ENCODE measurements at places on chromosomes 12 and 14.

DNA sequence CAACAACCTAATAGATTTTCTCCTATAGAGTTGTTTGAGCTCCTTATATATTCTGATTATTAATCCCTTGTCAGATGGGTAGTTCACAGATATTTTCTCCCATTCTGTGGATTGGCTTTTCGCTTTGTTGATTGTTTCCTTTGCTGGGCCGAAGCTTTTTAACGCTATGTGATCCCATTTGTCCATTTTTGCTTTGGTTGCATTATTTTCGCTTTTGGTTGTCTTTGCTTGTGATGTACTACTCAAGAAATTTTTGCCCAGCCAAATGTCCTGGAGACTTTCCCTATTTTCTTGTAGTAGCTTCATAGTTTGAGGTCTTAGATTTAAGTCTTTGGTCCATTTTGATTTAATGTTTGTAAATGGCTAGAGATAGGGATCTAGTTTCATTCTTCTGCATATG lies 258.4 kb upstream of the FAR2 start:
- DNase-seq: no peak

DNA sequence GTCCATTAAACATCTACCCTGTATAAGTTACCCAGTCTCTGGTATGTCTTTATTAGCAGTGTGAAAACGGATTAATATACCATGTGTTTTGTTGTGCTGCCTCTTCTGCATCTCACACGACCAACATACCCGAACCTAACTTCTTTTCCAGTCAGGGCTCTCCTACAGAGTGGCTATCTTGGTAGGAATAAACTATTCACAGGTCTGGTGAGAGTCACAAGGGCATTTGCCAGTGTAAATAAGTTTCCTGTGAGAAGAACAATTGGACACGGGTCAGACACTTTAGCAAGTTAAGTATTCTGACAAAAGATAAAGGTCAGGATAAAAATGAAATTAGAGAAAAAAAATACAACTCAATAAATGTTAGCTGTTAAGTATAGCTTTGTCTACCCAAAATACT lies 60.9 kb downstream of the MYF5 start:
- no peak for DNase-seq

DNA sequence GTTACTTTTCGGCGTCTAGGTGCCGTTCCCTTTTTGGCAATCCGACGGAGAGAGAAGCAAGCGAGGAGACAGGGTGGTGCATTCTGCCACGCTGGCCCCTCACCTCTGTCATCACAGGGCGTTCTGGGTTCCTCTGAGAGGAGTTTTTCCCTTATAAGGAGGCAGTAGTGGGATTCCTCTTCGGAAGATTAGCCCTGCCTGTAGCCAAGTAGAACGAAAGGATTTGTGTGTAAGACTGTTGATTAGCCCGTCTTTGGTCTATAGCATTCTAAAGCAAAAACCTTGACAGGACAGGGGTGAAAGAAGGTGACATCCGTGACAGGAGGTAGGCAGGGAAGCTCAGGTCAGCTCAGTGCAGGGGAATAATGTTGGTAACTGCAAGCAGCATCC lies 9.1 kb upstream of the NEMF start:
- peak; percentile 34 for DNase-seq

GRCh38 chr12:10147714-10148403 lies 17.9 kb upstream of the CLEC7A start:
- DNase-seq: no peak

- DNase-seq: no peak
Observed at GRCh38 chr12:122884091-122884826, 11.7 kb downstream of the VPS37B start.

- no peak for DNase-seq
Observed at GRCh38 chr12:93762059-93762719, 85.0 kb downstream of the CRADD start.

- DNase-seq: no peak
Observed at GRCh38 chr14:73630009-73630780, 14.6 kb upstream of the DNAL1 start.

DNA sequence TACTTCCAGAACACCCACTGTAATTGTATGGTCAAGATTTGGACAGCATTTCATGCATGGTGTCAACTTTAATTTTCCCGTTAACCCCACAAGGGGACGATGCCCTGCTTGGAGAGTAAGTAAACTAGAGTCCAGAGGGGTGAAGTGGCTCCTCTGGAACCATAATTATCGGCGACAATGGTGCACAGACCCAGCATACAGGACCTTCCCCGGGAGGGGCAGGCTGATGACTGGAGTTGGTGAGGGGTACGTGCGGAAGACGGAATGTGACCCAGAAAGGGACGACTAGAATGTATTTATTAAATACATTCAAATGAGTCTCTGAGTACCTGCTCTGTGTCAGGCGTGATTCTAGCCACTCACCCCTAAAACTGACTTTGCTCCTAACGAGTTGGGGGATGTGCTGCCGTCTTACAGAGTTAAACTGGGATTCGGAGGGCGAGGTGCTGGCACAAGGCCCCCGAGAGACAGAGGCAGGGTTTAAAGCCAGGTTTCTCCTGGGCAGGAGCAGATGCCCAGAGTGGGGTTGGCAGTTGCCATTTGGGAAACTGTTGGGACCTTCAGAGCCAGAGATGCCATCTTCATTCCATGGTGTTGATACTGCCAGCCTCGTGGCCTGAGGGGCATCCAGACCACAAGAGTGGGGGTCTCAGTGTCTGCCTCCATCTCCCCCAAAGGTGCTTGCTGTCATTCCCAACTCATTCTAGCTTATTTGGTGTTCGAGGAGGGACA lies 10.9 kb downstream of the RTL1 start:
- DNase-seq: no peak

DNA sequence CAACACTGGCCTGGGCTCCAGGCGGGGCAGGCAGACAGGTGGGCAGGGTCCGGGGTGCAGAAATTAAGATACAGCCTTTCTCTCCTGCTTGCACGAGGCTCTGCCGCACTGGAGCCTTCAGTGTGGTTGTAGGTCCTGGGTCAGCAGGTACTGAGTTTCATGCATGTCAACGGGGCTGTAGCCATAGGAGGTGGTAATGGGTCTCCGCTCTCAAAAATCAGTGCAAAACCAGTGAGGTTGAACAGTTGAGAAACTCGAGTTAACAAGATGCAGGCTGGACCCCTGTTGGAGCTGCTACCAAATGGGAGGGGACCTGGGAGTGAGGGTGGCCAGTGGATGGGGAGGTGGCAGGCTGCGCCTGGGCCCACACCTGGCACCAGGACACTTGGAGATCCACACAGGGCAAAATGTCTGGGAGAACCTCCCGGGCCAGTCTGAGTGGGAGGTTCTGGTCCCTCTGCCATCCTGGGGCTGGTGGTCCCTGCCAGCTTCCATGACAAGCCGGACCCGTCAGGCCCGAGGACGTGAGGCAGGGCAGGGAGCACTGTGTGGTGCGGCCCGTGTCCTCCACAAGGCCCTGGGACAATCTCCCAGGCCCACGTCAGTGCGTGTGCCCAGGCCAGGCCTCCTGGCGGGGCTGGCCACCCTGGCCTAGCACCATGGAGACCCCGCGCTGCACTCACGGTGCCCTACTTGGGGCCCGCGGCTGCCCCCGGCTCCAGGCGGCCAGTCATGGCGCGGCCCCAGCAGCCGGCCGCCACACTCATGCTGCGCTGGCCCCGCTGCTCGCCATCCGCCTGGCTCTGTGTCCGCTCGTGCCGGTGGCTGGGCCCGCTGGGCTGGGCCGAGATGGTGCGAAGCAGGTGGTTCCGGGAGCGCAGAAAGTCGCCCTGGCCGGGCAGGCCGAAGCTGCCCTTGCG lies 5.1 kb downstream of the ARL6IP4 start:
- DNase-seq: no peak

GRCh38 chr14:95609398-95609990 lies 74.6 kb downstream of the GLRX5 start:
- no peak for DNase-seq

- no peak for DNase-seq
Observed at GRCh38 chr12:65526311-65526710, 247.8 kb downstream of the MSRB3 start.

GRCh38 chr14:95267306-95267705 lies 52.4 kb downstream of the CLMN start:
- no peak for DNase-seq

DNA sequence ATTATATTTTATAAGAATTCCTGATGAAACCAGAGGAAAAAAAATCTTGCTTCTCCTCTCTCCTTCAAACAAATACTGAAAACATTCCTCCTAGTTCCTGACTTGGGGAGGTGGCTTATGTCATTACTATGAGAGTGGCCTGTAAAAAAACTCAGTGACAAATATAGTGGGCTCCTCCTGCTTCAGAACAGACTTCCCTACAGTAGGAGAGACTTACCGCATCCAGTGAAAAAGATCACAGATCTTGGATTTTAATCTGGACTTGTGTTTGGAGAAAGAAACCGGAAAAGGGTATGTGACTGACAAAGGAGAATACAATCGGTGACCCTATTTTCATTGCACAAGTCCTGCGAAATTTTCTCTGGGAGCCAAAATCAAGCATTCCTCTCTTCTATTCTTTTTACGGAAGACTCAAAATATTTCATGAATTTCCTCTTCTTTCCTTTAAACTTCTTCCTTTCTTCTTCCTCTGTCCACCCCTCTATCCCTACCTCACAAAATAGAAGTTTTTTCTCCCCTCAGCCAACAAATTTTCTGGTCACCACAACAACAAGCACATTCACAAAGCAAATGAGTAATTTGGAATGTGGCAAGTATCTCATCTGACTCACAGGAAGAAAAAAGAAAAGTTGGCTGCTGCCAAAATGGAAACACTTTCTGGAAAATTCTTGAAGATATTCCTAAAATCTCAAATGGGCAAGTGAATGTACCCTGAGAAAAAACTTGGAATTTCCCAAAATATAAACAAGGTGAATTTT lies 185.1 kb upstream of the CDKN3 start:
- no peak for DNase-seq

DNA sequence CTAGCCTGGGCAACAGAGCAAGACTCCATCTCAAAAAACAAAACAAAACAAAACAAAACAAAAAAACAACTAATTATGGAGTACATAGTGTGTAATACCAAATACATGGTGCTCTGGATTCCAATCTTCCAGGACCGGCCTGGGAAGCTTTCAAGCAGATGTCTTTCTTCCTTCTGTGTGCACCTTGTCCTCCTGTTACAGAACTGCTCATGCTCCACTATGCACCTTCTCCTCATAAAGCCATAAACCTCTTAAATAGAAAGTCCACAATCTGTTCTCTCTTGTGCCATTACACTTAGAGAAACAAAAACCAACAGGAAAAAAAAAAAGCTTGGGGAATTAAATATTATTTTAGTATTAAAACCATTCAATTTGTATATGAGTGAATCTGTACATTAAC lies 12.5 kb downstream of the MOK start:
- no peak for DNase-seq

DNA sequence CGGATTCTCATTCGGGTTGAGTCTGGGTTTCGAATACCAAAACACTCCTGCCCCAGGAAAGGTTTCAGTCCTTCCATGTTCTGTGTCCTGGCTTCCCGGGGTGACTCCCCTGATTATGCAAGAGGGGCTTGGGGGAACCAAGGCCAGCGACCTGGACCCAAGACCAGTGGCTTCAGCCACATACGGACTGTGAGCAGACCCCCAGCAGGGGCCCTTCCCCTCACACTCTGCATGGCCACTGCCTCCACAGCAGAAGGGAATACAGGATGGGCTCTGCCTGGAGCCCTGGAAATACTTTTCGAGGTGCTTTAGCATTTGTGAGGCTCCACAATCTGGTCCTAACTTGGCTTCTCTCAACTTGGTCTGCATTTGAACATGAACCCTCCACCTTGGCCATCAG lies 19.1 kb downstream of the HDAC7 start:
- DNase-seq: no peak

- no peak for DNase-seq
Observed at GRCh38 chr14:63344336-63344735, 25.6 kb upstream of the GPHB5 start.

- no peak for DNase-seq
Observed at GRCh38 chr12:125203145-125203765, 138.0 kb downstream of the AACS start.

DNA sequence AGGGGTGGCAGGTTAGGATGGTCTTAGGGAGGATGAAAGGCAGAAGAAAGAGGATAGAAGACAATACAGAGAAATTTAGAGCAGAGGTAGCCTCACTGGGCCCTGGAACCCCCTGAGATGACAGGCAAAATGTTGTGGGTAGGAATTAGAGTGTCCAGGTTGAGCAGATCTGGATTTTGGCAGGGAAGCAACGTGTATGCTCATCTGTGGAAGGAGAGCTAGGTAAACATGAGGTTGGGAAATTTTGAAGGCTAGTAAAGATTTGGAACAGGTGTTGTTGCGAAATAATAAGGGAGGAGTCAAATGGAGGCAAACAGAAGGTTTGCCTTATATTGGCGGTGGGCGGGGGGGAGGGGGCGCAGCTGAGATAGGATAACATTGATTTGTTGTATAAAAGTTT lies 5.3 kb downstream of the HSD17B6 start:
- no peak for DNase-seq

DNA sequence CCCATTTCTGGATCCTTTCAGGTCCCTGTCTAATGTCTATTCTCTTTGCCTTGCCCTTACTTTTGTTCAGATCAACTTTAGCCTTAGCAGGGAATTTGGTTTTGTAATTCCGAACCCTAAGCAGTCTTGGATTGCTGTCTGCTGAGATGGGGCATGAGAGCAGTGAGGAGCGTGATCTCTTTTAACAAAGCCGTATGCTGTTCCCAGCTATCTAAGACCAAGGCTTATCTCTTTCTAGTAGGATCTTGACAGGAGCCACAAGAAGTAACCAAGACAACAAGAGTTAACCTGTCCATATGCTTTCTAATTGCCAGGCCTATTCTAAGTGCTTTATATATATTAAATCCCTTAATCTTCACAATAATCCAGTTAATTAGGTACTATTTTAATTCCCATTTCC lies 4.5 kb upstream of the DHRS7 start:
- DNase-seq: no peak

GRCh38 chr12:128513331-128513730 lies 246.4 kb downstream of the TMEM132C start:
- no peak for DNase-seq

- no peak for DNase-seq
Observed at GRCh38 chr14:33307691-33308251, 369.1 kb downstream of the NPAS3 start.

DNA sequence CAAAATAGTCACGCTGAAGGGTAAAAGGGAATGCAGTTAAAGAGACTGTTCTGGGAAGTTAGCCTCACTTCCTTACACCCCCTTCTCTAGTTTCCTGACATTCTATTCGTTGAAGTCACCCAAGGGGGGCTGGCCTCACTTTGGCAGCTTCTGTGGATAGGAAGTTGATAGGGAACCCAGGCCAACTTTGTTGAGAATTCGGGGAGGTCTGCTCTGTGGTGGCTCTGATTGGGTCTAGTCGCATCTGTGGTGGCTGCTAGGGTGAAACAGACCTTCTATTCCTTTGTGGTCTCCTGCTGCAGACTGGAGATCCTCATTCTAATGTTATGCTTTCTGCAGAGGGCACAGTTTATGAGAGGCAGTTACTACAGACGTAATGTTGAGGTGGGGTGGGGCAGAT lies 28.8 kb upstream of the GZMB start:
- DNase-seq: no peak
